CD4-positive, alpha-beta T cell treated with Interleukin-2 at 100 ng/mL for 4 hours (primary cell): ENCODE measurements at places on chromosomes 5 and 9.

GRCh38 chr5:522899-523440, 1.3 kb downstream of the SLC9A3 start:
- no peak for DNase-seq

- DNase-seq, result no peak
Observed at GRCh38 chr5:177477701-177478477, 4.5 kb upstream of the DBN1 start.

DNA sequence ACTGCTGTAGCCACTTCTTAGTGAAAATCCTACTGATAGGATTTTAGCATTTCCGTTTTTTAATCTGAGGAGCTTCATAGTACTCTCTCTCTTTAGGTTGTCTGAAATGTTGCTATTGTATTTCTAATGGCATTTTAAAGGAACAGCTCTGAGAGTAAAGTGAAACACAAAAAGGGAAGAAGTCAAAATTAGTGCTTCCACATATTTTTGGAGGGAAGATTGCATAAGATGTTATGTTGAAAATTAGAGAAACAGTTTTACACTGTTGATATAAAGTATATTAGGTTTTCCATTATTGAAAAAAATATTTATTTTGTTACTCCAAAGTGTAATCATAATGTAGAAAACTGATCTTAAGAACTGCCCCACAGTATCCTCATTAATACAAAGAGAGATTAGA, 525.1 kb downstream of the TAF11L14 start:
- no peak for DNase-seq

DNA sequence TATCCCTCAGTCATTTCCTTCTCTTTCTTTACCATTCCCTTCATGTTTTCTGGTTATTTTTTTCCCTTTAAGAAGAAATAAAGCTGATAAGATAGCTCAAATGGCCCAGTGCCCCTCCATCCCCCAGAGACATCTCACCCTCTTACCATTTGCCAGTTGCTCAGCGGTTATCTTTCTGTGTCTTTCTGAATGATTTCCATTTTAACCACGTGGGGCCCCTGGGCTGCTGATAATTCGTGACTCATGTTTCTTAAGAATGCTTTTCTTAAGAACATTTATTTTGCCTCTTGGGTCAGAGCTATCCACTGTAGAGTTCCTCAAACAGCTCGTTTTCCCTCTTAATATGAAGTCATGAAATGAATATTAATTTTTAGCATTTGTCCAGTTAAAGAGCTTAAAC, 147.8 kb downstream of the MAST4 start:
- no peak for DNase-seq

GRCh38 chr5:99105216-99105615, 176.4 kb upstream of the CHD1 start:
- DNase-seq, result no peak

DNA sequence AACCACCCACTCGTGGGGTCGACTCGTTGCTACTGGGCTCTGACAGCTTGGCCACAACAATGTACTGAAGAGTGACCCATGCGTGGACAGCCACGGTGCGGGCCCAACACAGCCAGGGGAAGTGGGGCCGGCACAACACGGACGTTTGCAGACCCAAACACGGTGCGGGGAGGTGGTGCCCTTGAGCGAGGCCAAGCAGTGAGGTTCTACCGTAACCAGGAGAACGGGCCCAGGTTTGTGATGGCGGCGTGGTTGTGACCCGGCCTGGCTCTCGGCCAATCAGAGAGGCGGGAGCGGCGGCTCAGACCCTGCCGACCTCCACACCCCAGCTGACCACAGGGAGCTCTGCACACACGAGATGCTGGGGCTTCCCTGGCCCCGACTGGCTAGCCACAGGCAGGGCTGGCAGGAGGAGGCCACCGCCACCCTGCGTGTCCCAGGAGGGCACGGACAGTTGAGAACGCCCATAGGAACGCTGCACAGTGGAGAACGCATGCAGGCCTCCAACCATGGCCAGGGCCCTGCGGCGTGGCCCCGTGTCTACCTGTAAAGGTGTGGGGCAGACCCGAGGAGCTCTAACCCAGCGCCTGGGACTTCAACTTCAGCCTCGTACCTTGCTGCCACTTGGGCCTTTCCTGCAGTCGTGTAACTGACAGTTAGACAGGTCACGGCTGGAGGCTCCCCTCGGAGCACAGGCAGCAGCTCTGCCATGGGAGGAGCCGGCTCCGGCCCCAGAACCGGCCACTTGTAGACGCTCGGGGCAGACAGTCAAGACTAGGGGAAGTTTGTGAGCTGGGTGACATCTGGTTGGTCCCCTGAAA, 13.7 kb downstream of the BRD3 start:
- DNase-seq, result no peak

DNA sequence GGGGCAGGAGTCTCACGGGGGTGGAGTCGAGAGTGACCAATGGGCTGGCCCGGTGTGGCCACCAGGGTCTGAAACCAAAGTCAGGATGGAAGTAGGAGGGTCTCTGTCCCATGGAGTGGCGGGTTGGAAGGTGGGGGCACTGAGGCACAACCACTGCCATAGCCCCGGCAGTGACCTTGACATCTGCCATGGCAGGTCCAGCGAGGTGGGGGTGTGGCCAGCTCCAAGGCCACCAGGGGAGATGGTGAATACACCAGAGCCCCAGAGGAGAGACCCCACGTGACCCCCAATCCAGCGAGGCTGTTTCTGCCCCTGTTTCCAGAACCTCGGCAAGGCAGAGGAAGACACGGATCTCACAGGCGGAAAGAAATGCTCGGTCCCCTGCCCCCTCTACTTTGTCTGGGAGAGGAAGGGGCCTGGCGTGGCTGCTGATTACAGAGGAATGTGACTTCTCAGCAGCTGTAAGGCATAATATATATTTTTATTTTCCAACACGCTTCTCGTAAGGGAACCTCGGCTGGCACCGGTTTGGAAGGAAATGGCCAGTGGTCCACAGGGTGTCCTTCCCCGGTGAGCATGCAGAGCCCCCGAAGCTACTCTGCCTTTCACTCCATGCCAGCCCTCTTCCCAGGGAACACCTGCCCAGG, 105.7 kb upstream of the SARDH start:
- no peak for DNase-seq

DNA sequence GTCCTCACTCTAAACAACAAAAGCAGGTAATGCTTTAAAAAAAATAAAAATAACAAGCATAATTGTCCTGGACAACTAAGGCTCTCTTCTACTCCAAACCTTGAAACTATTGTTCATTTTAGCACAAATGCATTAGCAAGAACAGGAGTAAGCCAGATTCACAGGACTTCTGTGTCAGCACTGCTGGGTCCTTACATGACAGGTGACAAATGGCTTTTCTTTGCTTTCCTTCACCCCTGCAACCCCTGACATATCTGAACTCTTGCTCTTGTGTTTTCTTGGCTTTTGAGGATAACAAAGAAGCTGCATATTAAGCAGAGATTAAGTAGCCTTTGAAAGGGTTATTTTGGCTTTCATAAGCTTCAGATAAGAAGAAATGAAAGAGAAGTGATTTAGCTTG, 71.1 kb downstream of the ZNF474 start:
- DNase-seq, result no peak

DNA sequence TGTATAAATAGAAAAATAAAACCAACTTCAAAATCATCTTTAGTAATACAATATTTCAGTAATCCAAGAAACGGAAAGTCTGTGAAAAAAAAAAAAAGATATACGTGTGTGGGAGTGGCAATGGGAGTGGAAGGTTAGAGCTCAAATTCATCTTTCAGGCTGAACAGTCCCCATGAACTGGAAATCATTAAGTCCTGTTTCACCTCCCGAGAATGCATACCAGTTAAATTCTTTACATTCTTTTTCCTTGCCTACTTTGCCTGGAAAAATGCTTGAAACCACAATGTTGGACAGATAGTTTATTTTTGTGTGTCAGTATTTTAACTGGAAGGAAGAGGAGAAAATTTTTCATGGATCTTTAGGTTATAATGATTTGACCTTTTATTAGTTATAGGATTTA, 166.8 kb downstream of the MUSK start:
- no peak for DNase-seq

DNA sequence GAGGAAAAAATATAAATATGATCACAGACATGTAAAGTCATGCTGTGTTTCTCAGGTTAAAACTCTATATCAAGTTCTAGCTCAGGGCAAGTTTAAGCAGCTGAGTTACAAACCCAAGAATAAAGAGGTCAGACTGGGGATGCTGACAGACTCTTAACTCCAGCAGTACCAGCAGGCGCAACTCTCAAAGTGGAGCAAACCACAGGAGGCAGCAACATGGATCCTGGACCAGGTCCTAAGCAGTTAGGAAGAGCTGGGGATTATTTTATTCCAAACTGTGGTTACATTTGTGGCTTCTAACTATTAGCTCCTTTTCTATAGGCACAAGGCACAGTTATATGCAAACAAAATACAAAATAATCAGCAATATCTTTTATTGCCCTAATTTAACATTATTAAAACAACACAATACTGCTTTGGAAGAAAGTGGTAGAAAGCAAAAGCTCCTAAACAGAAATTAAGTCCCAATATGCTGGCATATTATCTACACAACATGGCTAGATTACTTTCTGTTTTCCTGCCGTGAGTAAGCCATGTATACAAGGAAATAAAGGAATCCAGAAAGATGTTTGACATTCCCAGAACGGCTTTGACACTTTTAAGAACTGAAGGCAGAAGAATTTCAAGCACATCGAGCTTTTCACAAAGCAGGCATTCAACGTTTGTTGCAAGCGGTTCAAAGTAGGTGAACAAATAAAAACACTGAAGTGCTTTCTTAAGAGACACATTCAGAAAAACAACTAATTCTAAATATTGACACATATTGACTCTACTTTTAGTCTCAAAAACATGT, 378.8 kb upstream of the ZNF608 start:
- DNase-seq, result no peak

GRCh38 chr5:174301848-174302625, 256.5 kb downstream of the NSG2 start:
- DNase-seq, result no peak
